ENCODE measurements at places on chromosomes 1 and 21. TPM values are rescaled to one million over a fixed set of nuclear protein-coding genes. Genes with fewer than 3 reads are reported as not detected.
A peak's percentile ranks its signal among the peaks of the same experiment; 100 is the strongest.

DNA sequence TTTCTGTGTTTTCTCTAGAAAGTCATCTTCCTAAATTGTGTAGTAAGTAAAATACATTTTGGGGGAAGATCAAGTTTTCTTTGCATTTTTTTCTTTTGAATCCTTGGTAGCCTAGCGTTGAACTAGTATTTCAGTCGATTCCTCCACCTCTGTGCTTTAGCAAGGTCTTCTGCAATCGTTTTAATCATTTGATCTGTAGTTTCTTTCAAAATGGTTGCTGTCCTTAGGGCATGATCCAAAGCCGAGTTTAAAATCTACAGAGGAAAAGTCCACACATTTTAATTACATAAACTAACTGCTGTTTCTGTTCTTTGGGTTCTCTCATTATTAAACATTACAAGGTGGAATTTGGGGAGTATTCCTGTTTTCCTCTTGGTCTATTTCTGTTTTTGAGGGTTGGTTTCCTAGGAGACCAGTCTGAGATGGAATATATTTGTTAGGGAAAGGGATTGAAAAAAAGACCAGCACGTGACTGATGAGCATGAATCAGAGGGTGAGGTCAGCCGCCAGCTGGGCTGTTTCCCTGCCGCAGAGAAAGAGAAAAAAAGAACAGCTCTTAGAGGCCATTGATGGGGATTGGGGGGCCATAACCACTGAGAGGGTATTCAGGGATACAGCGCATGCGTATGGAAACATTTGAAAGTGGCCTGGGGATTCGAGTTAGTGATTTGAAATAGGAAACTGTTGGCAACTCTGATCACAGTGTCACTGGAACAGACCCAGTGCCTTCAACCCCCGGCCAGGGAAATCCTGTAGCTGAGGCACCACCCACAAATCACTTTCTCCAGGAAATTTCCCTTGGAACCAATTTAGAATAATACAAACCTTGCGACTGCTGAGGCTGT lies 40.6 kb downstream of the AKNAD1 start:
- peak; percentile 93 for DNase-seq

DNA sequence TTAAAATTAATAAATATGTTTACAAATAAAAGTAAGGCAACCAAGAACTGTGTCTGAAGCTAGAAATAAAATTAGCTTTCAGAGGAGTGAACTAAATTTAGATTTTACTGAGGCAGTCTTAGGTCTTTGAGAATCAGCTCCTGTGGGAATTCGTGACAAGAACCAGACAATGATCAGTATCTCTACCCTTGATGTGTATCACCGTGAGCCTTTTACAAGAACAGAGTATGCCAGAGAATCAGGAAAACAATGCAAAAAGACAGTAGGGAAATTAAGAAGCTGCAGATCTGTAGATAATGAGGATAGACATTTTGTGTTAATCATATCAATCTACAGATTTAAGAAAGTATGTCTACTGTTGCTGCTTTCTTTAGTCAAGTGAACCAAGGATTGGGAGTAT lies 351.0 kb downstream of the COL11A1 start:
- DNase-seq = no peak

GRCh38 chr1:198913667-198914066 lies 274.8 kb downstream of the PTPRC start:
- DNase-seq = peak; percentile 78

GRCh38 chr1:175673371-175674150 lies 69.8 kb downstream of the TNR start:
- DNase-seq = no peak

- no peak for DNase-seq
These were observed 6.2 kb upstream of the KCNA10 start for GRCh38 chr1:110525249-110525595.

The PTPRC gene
- total RNA-seq = not detected

Measured in IMR-90 (cell line).